ENCODE measurements at places on chromosomes 1 and 21. TPM values are rescaled to one million over a fixed set of nuclear protein-coding genes. Genes with fewer than 3 reads are reported as not detected.

Gene MTARC2
- total RNA-seq: 14.3 TPM

Gene NBPF20
- total RNA-seq: 6.1 TPM

Gene S1PR1
- 1.1 TPM for total RNA-seq

Gene FMOD
- 2.5 TPM for total RNA-seq

Gene PCBP3
- total RNA-seq: 4.3 TPM

Gene NEGR1
- total RNA-seq: 1.6 TPM
